ENCODE measurements at places on chromosomes 3 and 15.
A peak's percentile ranks its signal among the peaks of the same experiment; 100 is the strongest.

DNA sequence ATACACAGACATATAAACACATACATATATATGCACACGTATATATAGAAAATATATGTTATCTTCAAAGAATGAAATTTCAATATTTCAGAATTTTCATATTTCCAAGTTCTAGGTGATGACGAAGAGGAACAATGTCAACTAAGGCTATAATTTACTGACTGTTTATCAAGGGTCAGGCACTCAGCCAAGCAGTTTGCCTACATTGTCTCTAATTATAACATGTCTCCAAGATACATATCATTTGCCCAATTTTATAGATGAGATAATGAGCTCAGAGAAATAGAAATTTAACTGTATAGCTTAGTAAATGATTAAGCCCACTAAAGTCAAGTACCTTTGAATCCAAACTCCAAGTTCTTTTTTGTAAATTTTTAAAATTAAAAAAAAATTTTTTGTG lies 99.9 kb upstream of the PLSCR4 start:
- DNase-seq = no peak

DNA sequence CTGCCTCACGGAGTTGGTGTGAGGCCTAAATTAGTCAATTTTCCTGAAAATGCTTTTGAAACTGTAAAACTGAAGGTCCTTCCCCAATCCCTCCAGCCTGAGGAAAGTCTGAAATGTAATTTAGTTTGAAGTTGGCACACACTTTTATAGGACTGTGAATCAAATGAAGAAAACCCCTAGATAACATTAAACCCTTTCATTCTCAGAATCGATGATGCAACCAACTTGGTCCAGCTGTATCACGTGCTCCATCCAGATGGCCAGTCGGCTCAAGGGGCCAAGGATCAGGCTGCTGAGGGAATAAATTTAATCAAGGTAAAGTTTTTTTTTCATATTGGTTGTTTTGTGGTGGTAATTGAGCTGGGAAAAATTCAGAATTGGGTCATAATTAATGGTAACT lies 11.7 kb downstream of the MRPS22 start:
- peak; percentile 16 for DNase-seq

GRCh38 chr15:39582286-39582976 lies 1.6 kb downstream of the THBS1 start:
- DNase-seq = peak; percentile 70

DNA sequence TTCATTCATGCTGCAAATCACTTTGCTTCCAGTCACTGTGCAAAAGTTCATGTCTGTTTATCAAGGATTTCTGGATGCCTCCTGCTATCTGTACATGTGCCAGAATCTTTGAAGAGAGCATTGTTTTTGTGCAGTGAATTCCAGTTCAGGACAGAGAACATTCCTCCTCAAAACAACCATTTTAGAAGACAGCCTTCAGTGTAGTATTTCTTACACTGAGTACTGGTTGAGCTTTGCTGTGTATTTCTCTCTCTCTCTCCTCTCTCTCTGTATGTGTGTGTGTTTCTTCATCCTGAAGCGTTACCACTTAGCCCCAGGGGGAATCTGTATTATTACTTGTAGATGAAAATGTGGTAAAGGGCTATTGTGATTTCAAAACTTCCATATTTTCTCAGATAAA lies 123.8 kb upstream of the CHL1 start:
- DNase-seq = no peak

DNA sequence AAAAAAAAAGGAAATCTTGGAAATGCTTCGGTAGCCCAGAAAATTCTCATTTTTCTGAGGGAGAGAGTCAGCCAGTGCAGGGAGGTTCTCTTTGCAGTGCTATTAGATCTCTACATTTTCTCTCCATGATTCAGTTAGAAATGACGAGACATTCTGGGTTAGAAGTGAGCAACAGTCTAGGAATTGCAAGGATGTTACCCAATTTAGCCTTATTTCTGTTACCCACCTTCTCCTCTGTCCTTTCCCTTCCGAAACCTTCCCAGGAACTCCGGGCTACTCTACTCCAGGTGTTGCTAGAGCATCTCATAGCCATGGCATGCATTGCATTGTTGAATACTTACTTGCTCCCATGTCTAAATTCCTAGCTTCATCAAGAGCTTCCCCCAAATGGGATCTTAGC lies 106.8 kb downstream of the EDEM1 start:
- DNase-seq = peak; percentile 21

DNA sequence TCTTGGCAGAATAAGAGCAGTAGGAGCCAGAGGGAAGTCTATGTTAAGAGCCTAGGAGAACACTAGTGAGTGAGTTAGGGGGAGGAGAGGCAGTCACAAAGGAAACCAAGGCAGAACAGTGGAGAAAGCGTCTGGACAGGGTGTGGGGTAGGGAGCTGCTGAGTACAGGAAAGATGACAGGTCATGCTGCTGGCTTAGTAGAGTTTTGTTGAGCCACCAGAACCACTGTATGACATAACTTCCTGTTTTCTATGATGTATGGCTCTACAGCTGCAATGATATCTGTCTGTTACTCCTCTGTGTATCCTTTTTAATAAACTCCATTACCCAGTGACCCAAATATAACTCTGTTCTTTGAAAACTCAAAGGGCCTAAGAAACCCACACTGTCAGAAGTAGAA lies 10.6 kb upstream of the STT3B start:
- DNase-seq = no peak

DNA sequence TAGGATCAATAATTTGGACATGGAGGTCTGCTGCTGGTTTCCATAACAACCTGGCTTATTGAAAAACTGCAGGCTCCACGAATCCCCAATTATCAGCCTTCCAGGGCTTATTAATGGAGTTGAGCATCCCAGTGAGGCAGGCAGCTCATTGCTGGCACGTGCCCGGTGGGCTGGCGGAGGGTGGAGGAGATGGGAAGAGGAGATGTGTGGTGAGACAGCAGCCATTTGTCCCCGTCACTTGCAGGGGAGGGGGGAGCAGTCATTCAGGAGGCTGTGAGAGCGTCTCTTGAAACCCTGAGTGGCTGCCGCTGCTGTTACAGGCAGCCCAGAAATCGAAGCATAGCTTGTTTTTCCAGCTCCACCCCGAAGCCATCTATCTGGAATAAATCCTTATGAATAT lies 70.6 kb downstream of the GAP43 start:
- no peak for DNase-seq

GRCh38 chr3:187975561-187976364 lies 178.2 kb upstream of the LPP start:
- no peak for DNase-seq

DNA sequence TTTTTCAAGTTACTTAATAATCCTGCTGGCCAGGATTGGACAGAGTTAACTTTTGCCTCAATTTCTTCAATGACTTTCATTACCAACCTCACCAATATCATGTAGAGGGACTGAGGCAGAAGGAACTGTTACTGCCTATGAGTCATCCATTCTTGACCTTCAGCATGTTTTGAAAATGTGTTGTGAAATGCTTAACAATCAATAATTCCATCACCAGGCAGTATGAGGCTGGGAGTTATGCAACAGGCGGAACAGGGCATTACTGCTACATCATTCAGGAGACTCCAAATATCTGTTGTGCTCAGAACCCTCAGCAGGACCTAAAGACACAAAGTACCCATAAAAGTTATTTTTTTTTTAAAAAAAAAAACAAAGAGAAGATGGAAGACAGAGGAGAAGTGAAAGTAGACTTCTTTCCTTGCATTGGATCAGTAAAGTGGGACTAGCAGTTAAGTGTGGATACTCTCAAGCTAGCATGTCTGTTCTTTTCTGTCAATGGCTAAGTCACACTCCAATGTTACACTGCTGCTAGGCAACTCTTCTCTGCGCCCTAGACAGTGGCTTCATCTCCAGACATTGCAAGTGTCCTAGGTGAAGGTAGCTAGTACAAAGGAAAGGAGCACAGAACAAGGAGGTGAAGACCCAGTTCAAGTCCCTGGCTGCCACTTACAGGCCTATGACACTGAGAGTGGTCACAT lies 184.9 kb upstream of the LPP start:
- peak; percentile 77 for DNase-seq

GRCh38 chr3:136711277-136711676 lies 40.9 kb downstream of the STAG1 start:
- no peak for DNase-seq

DNA sequence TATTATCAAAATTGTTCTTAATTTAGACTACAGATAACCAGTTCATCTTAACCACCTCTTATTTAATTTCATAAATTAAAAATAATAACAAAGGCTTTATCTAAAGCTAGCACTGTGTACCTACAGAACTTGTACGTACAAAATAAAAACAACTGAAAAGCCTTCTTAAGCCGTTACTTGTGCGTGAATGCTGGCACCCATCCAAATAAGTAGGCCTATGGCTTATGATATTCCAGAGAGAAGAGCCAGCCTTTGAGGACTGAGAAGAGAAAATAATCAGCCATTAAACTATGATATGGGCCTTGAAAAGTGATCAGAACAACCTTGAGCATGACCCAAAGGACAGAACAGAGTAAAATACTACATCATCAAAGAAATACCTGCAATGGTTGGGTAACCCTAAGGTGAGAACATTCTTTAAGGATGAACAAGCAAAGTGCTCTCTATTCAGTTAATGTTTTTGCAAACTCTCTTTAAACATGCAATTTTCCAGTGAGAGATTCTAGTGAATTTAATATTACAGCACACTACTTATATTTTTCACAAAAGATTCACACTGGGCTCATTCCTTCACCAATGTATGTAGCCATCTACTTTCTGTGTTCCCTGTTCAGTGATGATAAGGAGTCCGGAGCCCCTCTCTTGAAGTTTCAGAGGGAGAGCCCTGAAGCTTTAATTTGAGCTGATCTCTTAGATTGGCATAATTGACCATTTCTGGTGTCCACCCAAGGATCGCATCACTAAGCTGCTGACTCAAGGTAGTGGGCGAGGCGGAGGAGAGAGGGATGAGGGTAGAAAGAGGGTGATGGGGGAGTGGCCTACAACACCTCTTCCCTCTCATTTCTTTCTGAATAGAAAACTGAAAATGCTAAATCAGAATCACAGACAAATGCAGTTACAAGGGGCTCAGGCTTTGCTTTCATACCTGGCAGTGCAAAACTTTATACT lies 7.7 kb upstream of the ACTC1 start:
- DNase-seq = no peak

- DNase-seq = no peak
These were observed 512.6 kb upstream of the CBLB start for GRCh38 chr3:106381286-106381938.

DNA sequence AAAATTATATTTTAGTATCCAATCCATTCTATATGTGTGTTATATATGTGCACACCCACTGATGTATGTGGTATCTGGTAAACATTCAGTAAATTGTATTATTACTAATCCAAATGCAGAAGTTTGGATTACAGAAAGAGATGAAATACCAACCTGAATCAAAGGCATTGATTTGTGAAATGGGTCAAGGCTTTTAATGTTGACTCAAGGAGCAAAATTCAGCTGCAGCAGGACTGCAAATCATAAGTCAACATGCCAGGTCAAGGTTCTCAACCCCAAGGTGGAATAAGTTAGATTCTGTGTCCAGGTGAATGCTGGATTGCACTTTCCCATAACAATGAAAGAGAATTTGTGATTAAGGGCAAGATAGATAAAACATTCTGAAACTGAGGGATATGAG lies 190.7 kb downstream of the GAP43 start:
- no peak for DNase-seq

- no peak for DNase-seq
These were observed 36.3 kb downstream of the KBTBD8 start for GRCh38 chr3:67034371-67034770.

DNA sequence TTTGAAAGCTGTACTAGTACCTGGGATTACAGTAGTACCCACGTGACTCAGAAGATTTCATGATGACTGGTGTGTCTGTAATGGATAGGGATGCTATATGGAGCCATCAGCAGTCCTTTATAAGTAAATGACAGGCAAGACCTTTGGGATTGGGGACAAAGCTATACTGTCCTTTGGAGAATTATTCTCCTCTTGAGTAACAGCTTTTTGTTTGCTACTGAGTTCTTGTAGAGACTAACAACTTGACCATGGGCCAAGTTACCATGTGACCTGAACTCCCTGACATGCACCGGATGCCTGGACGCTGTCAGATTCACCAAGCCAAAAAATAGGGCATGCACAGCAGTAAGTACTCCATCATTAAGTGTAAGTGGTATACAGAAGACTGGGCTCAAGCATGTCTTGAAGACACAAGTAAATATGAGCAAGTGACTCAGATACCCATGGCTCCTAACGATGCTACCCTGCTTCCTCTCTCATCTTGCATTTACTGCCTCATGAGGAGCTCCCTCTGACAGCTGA lies 12.9 kb downstream of the SEC11A start:
- peak; percentile 37 for DNase-seq

DNA sequence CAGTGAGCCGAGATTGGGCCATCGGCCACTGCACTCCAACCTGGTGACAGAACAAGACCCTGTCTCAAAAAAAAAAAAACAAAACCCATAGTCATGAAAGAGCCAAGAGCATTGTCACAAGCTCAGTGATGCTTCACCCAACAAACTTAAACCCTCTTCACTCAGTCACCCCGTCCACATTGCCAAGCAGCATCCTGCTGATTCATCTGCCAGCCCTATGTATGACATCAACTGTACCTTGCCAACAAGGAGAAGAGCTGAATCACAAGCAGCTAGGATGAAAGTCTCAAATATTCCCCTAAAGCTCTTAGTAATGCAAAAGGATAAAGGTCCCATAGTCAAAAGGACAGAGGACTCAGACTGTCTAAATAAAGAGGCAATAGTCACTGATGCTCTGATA lies 90.0 kb downstream of the ANO10 start:
- DNase-seq = peak; percentile 56

All from GM04503 (cell line).